ENCODE measurements at places on chromosomes 3 and 15.

DNA sequence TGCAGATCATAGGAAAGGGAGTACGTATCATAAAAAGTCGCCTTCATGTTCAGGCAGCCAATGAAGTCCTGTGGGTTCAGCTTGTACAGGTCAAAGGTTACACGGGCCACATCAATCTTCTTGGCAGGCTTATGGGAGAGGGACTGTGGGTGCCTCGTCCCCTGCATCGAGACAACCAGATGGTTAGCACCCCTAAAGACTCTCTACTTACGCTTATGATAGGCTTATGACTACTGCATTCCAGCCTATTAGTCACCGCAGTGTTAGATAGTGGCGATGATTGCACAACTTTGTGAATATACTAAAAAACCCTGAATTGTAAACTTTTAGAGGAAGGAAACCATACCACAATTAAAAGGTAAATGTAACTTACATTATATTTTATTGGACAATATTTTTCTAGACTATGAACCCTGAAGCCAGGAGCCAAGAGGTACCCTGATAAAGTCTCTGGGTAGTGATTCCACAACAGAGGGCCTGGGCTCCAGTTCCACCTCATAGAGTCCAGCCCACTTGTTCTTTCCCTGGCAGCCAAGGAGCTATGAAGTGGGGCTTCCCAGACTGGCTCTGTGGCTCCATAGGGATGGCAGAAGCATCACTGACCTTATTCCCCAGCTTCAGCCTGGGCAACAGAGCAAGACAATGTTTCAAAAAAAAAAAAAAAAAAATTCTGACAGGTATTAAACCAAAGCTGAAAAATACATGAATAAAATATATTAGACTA lies 2.5 kb upstream of the FANCD2 start:
- DNase-seq: no peak

- DNase-seq: no peak
Observed at GRCh38 chr3:101249522-101249921, 70.9 kb downstream of the IMPG2 start.

DNA sequence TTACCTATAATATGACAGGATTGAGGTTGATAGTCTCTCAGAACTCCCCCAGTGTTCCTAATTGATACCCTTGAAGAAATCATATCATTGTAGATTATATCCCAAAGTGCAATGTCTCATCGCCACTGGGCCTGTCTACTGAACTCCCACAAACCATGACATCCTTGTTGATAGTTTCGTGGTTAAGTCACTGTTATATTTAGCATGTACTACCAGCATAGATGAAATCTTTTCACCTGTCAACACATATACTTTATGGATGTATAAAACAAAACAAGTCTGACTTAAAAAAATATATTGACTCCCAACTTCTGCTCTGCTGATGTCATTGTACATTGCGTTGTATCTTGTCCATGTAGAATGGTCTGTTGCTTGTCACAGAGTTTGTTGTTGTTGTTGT lies 128.1 kb downstream of the IQCH start:
- DNase-seq: no peak

- peak; percentile 83 for DNase-seq
Observed at GRCh38 chr3:197258168-197258755, 40.1 kb downstream of the DLG1 start.

GRCh38 chr3:77304700-77305021 lies 264.8 kb downstream of the ROBO2 start:
- DNase-seq: no peak

DNA sequence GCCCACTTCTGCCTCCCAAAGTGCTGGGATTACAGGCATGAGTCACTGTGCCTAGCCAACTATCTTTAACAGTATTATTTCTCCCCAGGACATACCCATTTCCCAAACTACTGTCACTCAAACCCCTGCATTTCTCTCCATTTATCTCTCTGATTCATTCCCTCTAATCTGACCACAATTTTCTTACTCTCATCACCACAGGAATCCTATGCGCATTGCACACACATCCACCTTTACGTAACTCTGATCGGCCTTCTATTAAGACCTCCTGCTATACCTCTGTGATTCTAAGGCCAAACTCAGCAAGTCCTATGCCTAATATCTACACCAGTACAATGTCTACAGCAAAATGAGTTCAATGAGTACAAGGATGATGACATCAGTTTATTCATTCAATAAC lies 235.0 kb downstream of the ULK4 start:
- DNase-seq: no peak

GRCh38 chr15:58457466-58457965 lies 25.7 kb downstream of the LIPC start:
- DNase-seq: no peak

DNA sequence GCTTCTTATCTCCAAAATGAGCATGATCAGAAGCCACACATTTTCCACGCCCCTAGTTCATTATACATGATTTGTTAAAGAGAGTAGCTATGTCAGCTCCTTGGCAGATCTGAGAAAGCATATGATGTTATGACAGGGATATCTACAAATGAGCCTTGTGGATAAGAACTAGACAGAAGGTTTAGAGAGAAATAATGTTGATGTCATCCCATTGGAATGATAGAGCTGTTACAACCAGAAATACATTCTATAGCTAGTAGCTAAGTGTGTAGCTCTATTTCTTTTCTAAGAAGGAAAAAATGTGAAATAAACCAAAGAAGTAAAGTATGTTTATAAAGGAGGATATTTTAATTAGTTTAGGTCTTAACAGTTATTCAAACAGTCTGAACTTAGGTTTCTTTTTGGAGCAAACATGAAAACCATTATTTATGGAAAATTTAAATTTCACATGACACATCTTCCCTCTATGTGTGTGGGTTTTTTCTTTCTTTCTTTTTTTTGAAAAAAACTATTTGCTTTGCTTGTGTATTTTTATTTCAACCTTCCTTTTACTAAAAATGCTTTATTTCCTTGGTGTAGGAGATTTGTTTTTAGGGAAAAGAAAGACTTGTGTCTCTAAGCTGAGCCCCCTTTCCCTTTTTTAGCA lies 167.7 kb downstream of the GHSR start:
- no peak for DNase-seq

- DNase-seq: no peak
Observed at GRCh38 chr15:42623951-42624350, 48.5 kb downstream of the STARD9 start.

- DNase-seq: no peak
Observed at GRCh38 chr15:99565049-99565298, 810 bp upstream of the MEF2A start.

- DNase-seq: peak; percentile 12
Observed at GRCh38 chr15:90648137-90649070, 68.7 kb upstream of the BLM start.

DNA sequence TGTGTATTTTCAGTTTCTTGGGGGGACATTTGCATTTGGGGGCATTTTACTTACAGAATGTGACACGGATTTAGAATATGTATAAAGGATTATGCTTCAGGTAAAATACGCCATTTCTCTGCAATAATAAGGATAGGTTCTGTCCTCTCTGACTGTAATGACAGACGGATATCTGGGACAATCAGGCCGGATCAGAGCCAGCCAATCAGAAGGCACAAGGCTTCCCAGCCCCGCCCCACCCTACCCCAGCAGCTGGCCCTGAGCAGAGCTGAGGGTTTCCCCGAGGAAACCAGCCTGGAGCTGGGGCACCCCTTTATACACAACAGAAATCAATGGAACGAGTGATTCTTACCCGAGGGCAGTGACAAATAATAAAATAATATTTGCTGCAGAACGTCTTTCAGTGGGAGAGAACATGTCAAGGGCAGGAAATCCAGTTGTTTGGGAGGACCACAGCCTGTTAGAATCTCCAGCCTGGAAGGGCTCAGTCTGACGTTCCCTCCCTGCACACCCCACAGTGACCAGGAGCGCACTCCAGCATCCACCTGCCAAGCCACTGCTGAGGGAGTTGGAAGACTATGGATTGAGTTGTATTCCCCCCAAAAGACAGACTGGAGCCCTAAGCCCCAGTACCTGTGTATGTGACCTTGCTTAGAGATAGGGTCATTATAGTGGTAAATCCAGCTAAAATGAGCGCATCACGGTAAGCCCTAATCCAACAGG lies 30.3 kb upstream of the SEC13 start:
- DNase-seq: no peak

DNA sequence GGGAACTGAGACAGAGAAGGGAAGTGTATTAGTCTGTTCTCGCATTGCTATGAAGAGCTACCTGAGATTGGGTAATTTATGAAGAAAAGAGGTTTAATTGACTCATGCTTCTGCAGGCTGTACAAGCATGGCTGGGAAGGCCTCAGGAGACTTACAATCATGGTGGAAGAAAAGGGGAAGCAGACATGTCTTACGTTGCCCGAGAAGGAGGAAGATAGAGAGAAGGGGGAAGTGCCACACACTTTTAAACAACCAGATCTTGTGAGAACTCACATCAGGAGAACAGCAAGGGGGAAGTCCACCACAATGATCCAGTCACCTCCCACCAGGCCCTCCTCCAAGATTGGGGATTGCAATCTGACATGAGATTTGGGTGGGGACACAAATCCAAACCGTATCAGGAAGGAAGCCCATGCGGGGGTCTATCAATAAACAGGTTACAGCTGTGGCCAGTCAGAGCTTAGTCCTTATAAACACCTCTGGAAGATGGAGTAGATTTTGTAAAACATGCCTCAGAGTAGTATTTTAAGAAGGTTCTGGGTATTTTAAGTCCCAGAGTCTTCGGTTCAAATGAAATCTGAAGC lies 153.9 kb downstream of the GHSR start:
- no peak for DNase-seq

- no peak for DNase-seq
Observed at GRCh38 chr3:142064454-142064853, 84.9 kb downstream of the TFDP2 start.

GRCh38 chr15:88915354-88915753 lies 2.2 kb upstream of the MFGE8 start:
- DNase-seq: no peak

- no peak for DNase-seq
Observed at GRCh38 chr3:18211116-18211515, 214.0 kb downstream of the SATB1 start.

DNA sequence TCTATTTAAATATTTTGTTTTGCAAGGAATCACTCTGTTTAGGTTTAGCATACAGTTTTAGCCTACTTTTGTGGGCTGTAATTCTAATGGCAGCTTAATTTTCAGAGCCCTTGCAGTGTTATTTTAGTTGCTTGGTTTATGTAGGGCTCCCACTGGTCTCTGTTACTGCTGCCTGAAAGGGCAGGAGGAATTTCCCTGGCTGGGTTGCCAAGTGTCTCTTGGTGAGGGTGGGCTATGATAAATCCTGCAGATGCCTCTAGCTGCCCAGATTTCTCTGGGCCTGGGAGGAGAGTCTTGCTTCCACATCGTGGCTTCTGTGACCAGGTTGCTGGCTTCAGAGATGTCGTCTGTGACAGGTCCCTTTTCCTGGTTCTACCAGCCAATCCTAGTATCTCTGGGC lies 36.2 kb downstream of the ILDR1 start:
- DNase-seq: no peak

DNA sequence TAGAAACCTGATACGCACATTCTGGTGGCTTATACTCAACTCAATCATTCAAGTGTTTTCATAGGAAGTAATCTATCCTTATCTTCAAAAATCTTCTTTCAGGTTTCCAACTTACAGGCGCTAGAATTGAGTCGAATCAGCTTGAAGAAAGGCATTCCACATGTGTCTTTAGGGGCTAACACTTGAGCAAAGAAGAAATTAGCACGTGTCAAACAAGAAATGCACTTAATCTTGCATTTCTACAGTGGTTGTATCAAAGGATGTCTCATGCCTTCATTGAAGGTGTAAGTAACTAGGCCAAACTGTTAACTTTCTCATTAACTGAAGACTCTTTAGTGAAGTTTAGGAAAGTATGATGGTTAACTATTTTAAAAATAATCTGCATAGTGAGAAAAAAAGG lies 557.6 kb downstream of the MAGI1 start:
- no peak for DNase-seq

DNA sequence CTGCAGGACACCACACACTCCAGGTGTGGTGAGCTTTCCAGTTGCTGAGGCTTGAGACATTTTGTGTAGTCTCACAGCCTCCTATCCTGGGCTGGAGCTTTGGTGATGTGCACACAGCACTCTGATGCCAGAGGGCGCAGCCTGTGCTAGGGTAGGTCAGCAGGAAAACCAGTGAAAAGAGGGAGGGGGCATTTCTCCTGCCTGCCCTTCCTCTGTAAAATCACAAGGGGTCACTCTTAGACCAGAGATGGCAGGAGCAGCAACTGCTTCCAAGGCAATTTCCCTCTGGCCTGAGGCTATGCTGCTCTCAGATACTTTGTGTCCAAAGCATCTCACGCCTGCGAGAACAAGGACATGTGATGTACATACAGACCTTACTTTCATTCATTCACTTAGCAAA lies 16.5 kb upstream of the MUSTN1 start:
- DNase-seq: peak; percentile 9

DNA sequence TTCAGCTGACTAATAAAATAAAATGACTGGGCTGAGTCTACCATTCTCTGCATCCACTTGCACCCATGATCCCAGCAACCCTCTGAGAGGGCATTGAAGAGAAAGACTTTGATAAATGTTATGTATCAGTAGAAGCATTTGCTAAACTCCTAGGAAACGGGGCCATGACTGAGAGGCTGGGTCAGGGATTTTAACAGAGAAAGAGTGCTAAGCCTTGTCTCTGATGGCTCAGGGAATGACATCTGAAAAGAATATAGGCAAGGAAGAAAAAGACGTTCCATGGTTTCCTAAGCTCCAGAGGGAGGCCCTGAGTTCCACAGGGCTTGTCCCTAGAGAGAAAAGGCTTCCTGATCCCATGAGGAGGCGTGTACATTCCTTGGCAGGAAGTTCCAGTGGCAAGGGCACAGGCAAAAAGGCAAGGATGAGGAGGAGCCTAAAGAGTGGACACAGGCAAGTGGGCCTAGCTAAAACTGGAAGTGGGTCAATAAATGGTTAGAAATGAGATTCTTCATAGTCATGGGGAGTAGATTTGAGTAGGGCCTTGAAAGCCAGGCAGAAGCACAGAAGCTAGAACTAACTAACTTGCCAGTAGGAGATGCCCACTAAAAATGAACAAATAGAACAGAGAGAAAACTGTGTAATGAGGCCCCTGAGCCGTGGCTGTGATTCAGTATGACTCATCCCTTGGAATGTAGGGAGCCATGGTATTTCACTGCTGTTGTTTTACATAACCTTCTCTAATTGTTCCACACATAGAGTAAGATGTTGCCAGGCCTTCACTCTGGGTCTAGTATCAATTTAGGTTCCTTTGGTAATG lies 44.9 kb upstream of the MANF start:
- DNase-seq: peak; percentile 38

- DNase-seq: no peak
Observed at GRCh38 chr15:100544338-100544841, 15.6 kb upstream of the CERS3 start.

DNA sequence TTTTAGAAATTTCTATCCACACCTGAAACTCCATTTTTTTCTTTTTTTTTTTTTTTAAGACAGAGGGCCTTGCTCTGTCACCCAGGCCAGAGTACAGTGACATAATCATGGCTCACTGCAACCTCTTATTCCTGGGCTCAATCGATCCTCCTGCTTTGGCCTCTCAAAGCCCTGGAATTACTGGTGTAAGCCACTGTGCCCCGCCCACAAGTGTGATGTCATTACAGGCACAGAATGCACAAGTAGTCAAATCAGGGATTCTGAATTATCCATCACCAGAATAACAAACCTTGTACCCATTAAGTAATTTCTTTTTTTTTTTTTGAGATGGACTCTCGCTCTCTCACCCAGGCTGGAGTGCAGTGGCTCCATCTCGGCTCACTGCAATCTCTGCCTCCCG lies 1.9 kb downstream of the UQCRC1 start:
- DNase-seq: no peak

- DNase-seq: no peak
Observed at GRCh38 chr3:104956620-104957345, 409.9 kb upstream of the ALCAM start.

GRCh38 chr15:101498076-101498716 lies 8.7 kb upstream of the PCSK6 start:
- DNase-seq: no peak

GRCh38 chr3:196621611-196622010 lies 17.9 kb upstream of the NRROS start:
- no peak for DNase-seq
